Cerebellum (tissue), 4 donors: ENCODE measurements at places on chromosomes 2 and 18. TPM values are rescaled to one million over a fixed set of nuclear protein-coding genes. Genes with fewer than 3 reads are reported as not detected.

DLGAP1 gene
- total RNA-seq: 78.1 TPM

PTMA gene
- total RNA-seq: 478 TPM

HRH4 gene
- 0.18 TPM for total RNA-seq

ETAA1 gene
- 22.8 TPM for total RNA-seq

GATA6 gene
- 0.54 TPM for total RNA-seq

RAB6D gene
- total RNA-seq: 0.36 TPM

PPP3R1 gene
- 49.3 TPM for total RNA-seq

EMX1 gene
- total RNA-seq: not detected

TUBB8B gene
- not detected for total RNA-seq

TFCP2L1 gene
- total RNA-seq: 0.45 TPM

ERLEC1 gene
- total RNA-seq: 27.9 TPM

PTH2R gene
- not detected for total RNA-seq

TSPYL6 gene
- 0.18 TPM for total RNA-seq

CYRIA gene
- 28.2 TPM for total RNA-seq

DHRS9 gene
- 0.64 TPM for total RNA-seq

LRRC30 gene
- not detected for total RNA-seq

DDX1 gene
- 82.9 TPM for total RNA-seq

ZNF385B gene
- 10.5 TPM for total RNA-seq

PROKR1 gene
- 2.7 TPM for total RNA-seq

CCDC141 gene
- total RNA-seq: 2.6 TPM

ALPI gene
- total RNA-seq: not detected

PSD4 gene
- total RNA-seq: 4.0 TPM

SERPINB3 gene
- total RNA-seq: not detected

SLC9A4 gene
- total RNA-seq: not detected

IL1B gene
- total RNA-seq: 1.1 TPM

CPLX4 gene
- 14.8 TPM for total RNA-seq

GALNT5 gene
- 0.45 TPM for total RNA-seq

RGPD4 gene
- total RNA-seq: not detected

TUBA3E gene
- total RNA-seq: not detected

ACADL gene
- total RNA-seq: 4.7 TPM

CDCA7 gene
- total RNA-seq: 14.2 TPM

DSG1 gene
- total RNA-seq: 0.27 TPM

HJURP gene
- total RNA-seq: 8.0 TPM

ECEL1 gene
- 6.5 TPM for total RNA-seq
